ENCODE measurements at places on chromosomes 5 and 9.

DNA sequence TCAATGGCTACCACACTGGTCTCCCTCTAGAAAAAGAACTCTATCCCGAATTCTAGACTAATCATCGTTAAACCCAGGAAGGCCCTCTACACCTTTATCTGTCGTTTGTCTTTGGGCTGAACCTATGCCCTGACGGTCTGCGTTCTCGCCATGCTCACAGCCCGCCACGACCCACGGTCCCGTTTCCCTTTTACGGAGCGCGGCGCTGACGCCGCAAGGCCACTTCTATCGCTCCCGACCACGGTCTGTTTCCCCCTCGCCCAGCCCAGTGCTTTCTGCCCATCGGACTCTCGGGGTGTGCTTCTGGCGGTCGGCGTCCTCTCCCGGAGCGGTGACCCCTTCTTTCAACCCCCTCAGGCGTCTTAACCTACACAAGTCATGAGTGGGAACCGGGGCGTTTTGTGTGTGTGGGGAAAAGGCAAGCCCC is 974 bp downstream of the C9orf40 start:
- peak; percentile 19 for DNase-seq

- DNase-seq = no peak
Measured at GRCh38 chr5:52867809-52868208, 80.1 kb downstream of the ITGA1 start.

- no peak for DNase-seq
Measured at GRCh38 chr5:77658662-77659061, 20.1 kb upstream of the OTP start.

- DNase-seq = peak; percentile 80
Measured at GRCh38 chr5:130923543-130924124, 241.4 kb downstream of the HINT1 start.

GRCh38 chr5:137837491-137838394 is 29.9 kb upstream of the MYOT start:
- DNase-seq = peak; percentile 6

- no peak for DNase-seq
Measured at GRCh38 chr9:109639674-109640579, 140.1 kb upstream of the PALM2AKAP2 start.

DNA sequence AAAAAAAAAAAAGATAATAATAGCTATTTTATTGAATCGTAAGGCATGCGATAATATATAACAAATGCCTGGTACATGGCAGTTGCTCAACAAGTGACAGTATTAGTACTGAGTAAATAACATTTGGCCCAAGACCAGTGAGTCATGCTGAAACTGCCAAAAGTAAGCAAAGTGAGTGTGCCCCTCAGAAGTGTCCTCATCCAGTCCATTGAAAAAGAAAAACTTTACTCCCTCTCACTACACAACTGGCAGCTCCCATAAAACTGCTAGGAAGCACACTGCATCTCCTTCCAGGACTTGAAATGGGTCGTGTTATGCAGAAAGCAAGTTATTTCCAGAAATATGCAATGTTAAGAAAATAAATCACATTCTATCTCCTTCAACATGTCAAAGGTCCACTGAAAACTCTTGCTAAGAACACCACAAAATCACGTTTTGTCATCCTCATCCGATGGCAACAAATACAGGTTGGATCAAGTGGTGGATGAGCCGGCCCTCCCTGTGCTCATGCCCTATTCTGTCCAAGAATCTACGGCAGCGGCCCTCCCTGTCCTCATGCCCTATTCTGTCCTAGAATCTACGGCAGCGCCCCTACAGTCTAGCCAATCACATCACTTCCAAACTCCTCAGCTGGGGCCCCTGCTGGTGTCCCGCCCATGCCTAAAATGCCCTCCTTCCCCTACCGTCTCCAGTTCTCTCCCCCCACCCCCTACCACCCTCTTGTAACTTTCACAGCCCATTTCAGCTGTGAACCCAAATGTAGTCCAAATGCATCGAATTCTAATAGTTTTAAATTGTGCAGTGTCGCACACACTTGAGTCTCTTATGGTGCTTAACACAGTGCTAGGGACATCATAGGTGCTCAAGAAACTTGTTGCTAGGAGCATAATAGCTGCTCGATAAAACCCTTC is 12.5 kb downstream of the PTCH1 start:
- peak; percentile 75 for DNase-seq

DNA sequence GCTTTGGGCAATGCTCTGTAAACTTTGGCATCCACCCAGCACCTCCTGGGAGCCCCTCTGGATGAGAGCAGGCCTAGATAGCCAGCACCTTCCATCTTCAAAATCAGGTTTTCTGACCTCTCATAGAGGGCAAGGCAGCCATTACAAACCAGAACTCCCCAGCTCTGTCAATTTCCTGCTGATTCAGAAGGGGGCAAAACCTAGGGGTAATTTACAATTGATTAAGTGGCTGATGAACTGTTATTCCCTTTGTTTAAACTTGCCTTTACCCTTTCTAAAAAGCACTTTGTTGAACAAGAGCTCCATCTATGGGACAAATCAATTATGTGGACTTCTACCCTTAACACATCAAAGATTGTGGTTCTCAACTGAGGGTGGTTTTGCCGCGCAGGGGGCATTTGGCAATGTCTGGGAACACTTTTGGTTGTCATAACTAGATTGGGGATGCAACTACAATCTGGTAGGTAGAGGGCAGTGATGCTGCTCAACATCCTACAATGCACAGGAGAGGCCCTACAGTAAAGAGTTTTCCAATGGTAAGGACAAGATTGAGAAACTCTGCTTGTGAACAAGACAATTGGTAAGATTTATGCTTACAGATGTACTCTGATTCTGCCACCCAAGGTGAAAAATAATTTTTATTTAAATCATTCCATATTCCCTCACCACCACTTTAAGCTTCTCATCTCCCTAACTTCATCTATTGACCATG is 184.1 kb downstream of the MARCHF11 start:
- DNase-seq = peak; percentile 52

GRCh38 chr5:144377207-144377606 is 206.5 kb downstream of the KCTD16 start:
- DNase-seq = no peak

DNA sequence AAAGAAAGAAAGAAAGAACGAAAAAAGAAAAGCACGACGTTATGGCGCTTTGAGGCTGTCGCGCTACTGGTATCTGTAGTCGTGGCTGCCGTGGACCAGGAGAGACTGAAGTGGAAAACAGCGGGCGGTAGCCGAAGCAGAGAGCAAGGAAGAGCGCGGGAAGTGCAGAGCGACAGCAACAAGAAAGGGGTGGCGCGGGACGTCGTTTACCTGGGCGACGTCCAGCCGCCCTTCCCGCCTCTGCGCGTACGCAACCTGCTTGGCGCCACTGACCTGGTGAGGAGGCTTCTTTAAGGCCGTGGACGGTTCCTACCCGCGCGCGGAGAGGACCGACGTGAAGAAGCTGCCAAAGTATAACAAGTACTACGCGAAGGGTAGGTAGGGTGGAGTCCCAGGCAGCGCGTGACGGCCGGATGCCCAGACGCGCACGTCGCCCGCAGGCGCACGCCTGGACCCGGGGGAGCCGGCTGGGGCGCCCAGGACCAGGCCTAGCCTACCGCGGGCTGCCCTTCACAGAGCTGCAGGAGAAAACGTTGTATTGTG is 15.4 kb downstream of the CCL28 start:
- peak; percentile 5 for DNase-seq

- no peak for DNase-seq
Measured at GRCh38 chr5:178551468-178551867, 38.7 kb downstream of the COL23A1 start.

DNA sequence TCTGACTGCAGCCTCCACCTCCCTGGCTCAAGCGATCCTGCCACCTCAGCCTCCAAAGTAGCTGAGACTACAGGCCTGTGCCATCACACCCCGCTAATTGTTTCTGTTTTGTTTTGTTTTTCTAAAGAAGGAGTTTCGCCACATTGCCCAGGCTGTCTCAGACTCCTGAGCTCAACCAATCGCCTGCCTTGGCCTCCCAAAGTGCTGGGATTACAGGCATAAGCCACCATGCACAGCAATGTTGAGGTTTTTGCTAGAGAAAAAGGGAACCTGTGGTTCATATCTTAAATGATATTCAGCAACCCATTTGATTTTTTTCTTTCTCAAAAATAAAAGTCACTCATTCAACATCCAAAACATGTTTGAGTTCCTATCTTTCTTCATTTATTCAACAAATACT is 20.4 kb upstream of the DELE1 start:
- DNase-seq = no peak

DNA sequence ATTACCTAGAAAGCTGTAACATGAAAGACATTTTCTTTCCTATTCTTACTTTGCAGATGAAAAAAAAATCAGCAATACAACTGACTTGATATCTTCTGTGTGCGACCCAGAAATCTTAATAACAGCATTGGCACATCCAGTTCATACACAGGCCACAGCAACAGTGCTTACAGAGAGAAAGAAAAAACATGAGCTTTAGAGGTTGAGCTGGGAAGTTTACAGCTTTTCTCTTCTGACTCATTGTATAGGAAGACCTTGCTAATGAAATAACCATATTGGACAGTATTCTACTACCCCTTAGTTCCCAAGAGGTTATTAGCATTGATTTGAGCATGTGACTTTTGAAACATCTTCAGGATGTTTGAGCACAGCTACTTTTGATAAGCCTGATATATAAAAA is 1033.4 kb upstream of the DMAC1 start:
- DNase-seq = peak; percentile 60

DNA sequence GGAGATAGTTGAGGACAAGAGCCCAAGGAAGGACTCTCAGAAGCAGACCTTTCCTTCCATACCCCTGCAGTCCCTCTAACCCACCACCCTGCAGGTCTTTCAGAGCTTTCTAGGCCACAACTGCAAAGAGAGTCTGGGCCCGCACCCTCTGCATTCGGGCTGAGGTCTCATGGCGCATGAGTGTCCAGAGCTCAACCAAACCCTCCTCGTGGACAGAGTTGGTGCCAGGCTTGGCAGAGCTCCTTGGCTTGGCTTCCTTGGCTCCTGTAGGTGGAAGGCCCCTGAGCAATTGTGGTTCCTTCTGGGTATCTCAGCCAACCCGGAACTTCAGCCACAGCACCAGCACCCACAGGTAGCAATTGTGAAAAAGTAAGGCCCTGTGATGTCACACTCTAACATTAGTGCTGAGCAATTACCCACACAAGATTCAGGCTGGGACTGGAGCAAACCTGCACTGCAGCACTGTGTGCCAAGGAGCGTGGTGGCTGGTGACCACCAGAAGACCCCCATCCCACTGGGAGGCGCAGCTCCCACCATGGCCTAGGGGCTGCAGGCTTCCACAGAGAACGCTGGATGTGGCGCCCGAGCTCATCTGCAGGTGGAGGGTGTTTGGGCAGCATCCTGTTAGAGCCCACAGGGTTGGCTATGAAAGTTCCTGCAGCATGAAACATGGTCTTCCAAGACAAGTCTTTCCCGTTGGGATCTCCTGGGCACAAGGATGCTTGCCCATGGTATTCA is 38.8 kb downstream of the FOXI1 start:
- DNase-seq = no peak

- DNase-seq = peak; percentile 29
Measured at GRCh38 chr9:23123048-23123632, 676.5 kb downstream of the DMRTA1 start.

GRCh38 chr9:738209-738915 is 103.1 kb upstream of the DMRT1 start:
- peak; percentile 96 for DNase-seq

GRCh38 chr5:132828846-132829494 is 1.5 kb downstream of the SHROOM1 start:
- no peak for DNase-seq

DNA sequence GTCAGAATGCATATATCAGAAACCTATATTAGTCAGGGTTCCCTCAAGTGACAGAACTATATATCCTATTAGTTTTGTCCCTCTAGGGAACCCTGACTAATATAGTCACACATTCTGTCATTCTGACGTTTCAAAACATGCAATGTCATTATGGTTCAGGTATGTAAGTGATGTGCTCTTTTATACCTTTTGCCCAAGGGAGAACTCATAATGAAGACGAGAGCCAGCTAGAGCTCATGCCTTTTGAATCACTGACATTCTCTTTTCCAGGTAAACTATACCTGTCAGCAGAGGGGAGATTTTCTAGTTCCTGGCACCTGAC is 576.7 kb downstream of the LRRC70 start:
- no peak for DNase-seq

GRCh38 chr9:130962418-130963316 is 23.6 kb upstream of the FIBCD1 start:
- peak; percentile 96 for DNase-seq

DNA sequence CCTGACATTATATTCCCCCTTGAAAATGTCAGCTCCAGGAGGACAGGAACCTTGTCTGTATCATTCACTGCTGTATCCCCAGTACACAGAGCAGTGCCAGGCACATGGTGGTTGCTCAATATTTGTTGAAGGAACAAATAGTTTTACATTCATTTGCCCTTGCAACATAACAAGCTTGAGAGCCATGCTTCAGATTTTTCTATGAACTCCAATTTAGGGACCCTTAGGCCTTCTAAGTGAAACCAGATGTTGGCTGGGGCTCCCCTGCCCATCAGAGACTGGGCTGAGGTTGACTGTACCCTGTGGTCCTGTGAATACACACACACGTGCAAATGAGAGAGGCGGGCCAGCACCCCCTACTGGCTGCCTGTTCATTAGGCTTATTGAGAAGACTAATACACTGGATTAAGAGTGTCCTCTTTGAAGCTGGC is 214.9 kb upstream of the WWC1 start:
- peak; percentile 87 for DNase-seq

DNA sequence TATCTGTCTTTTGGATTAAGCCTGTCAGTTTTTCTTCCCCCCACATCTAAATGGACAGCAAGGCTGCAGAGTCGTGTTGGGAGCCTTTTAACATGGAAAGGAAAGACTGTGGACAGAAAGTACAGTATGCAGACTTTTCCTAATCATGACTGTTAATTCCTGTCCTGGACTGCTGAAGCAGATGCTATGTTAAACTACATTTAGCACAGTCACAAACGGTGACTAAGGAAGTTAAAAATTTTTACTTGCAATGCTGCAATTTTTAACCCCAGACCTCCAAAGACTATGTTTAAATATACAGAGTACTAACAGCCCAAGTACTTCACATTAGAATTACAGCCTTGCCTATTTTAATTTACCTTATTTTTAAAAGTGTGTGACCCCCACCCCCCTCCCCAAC is 51.8 kb downstream of the ELAVL2 start:
- DNase-seq = peak; percentile 57

GRCh38 chr5:168989731-168990505 is 311.0 kb downstream of the SLIT3 start:
- no peak for DNase-seq

DNA sequence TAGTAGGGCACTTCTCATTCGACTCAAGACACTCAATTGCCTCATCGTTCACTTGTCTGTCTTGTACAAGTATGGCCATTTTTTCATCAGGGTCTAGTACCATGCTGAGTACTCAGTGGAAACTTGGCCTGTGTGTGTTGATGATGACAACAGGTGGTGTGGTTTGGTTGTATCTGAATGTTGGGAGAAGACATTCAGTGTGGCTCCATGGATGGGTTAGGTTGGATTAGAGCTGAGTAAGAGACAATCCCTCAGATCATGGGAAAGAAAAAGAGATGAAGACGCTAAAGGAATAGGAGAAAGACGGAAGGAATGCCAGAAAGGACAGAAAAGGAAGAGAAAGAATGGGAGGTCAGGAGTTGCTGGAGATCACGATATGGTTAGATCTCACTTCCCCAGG is 17.0 kb downstream of the PCDH1 start:
- DNase-seq = no peak

GRCh38 chr9:69718218-69718617 is 41.6 kb downstream of the PTAR1 start:
- no peak for DNase-seq
